Midbrain (tissue), 1 donor: ENCODE measurements at places on chromosomes 1 and 21.

GRCh38 chr21:28828981-28829380 lies 163.7 kb downstream of the LTN1 start:
- DNase-seq, result no peak

- DNase-seq, result peak; percentile 19
Measured at GRCh38 chr21:34126269-34126668, 52.9 kb downstream of the MRPS6 start.

DNA sequence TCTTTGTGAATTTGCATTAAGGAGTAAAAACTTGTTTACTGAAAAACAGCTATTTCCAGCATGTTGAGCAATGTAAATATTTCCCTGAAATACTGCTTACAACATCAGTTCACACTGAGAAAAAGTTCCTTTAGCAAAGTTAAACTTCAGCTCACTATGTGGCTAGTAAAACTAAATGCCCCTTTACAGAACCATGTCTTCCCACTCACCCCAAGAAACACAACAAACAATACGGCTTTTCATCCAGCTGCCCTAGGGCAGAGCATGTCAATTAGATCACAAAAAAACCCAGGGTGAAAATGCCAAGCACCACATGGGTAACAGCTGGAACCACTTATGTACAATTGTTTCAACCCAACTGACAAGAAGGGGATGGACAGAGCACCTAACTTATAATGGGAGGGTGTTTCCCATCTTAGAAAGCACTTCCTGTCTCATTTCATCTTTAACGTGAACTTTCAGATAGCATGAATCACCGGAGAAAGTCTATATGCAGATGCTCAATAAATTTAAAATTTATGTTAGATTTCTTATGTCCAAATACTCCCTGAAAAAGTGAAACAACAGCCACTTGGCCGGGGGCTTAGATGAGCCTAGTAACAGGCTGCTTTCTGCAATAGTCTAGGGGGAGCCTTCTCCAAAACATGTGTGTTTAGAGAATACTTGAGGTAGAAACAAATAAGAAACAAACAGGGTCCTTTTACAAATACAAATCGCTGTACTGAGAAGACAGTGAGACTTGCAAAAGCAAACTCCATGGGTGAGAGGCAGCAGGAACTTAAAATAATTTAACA lies 6.6 kb downstream of the NID1 start:
- no peak for DNase-seq

DNA sequence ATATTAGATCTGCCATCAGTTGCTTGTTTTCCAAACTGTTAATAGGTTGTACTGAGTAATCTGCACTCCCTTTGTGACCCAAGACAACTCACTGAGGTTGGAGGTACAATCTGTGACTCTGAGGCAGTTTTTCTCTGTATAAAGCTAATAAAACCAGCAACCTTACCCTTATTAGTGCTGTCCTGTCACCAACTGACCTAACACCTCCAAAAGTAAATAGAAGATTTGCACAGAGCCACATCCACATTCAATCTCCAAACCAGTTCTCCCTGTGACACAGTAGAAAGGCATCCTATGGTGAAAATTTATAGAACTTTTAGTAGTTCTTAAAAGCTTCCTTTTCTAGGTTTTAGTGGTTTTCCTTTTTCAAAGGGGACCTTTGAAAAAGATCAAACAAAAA lies 140.4 kb upstream of the ADGRL2 start:
- no peak for DNase-seq

DNA sequence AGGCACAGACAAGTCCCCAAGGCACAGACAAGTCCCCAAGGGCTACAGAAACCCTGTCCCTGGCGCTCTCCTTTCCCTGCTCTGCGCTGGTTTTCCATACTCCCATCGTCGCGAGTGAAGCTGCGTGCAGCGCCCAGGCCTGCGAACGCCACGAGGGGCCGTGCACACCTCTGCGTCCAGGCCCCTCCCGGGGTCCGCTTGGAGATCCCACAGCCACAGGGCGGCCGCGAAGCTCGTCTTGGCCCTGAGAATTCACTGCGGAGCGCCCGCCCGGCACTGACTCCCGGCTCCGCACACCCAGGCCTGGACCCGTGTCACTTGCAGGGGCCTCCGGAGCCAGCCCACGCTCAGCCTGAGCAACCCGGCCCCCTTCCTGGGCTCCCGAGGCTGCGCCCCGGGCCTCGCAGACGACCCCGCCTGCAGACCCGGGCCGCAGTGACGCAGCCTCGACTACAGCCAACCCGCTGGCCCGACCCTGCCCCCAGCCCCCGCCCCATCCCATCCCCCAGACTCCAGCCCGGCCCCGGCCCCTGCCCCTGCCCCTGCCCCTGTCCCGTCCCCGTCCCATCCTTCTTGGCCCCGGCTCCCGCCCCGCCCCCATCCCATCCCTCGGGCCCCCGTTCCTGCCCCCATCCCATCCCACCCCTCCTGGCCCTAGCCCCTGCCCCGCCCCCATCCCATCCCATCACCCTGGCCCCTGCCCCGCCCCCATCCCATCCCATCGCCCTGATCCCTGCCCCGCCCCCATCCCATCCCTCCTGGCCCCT lies 841 bp downstream of the POFUT2 start:
- DNase-seq, result no peak

GRCh38 chr1:155760751-155761475 lies 72.0 kb downstream of the DAP3 start:
- no peak for DNase-seq

- no peak for DNase-seq
Measured at GRCh38 chr1:211305044-211305443, 21.6 kb upstream of the TRAF5 start.

DNA sequence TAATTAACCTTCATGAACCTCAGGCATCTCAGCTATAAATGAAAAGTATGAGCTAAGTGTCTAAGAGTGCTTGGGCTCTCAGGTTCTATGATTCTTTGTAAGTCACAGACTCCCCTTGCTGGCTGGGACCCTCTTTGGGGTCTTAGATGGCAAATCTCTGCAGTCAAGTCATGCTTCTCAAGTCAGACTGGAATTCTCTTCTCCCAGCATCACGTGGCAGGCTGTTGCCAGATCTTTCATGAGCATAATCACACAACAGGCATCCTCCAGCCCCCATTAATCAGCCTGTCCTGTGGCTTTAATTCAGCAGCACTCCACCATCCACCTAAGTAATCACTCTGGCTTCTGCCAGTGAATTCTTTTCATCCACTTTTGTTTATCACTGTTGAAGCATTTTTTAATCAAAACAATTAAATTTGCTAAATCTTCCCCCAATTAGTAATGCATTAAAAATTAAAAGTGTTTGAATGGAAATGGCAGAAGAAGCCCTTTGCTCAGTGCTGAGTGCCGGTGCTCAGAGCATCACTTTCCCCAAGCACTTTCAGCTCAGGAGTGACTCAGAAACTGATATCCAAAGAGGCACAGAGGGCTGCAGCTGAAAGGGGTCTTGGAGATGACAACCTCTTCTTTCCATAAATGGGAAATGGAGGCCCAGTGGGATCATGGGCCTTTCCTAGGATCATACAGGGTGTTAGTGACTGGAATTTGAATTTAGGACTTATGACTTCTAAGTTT lies 50.2 kb downstream of the C8A start:
- DNase-seq, result no peak
